ENCODE measurements at places on chromosomes 7 and 10.

GRCh38 chr10:93146336-93146735, 72.6 kb downstream of the CYP26A1 start:
- DNase-seq: no peak

DNA sequence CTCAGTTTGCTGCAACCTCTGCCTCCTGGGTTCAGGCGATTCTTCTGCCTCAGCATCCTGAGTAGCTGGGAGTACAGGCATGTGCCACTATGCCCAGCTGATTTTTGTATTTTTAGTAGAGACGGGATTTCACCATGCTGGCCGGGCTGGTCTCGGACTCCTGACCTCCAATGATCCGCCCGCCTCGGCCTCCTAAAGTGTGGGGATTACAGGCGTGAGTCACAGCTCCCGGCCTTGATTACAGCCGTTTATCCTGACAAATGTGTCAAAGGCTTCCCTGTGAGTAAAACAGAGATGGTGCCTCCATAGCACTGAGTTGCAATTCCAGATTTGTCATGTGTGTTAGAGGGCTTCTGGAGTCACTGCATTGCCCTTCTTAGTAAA, 273.7 kb downstream of the CCDC3 start:
- no peak for DNase-seq

GRCh38 chr7:140260352-140261104, 83.7 kb upstream of the KDM7A start:
- no peak for DNase-seq

DNA sequence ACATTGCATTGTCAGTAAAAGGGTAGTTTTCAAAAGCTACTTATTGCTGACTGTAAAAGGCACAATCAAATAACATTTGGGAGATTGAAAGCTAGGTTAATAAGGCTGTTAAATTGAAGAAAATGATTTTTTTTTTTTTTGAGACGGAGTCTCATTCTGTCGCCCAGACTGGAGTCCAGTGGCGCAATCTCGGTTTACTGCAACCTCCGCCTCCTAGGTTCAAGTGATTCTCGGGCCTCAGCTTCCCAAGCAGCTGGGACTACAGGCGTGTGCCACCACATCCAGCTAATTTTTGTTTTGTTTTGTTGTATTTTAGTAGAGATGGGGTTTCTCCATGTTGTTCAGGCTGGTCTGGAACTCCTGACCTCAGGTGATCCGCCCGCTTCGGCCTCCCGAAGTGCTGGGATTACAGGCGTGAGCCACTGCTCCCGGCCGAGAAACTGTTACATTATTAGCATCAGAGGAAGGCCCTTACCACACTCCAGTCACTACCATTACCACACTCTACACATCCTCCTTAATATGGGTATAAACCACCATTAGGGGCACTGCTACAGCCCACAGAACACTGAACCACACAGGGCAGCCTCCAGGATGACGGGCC, 1.0 kb downstream of the CYP51A1 start:
- DNase-seq: no peak

- DNase-seq: no peak
Measured at GRCh38 chr7:31729195-31729804, 42.3 kb downstream of the PPP1R17 start.

DNA sequence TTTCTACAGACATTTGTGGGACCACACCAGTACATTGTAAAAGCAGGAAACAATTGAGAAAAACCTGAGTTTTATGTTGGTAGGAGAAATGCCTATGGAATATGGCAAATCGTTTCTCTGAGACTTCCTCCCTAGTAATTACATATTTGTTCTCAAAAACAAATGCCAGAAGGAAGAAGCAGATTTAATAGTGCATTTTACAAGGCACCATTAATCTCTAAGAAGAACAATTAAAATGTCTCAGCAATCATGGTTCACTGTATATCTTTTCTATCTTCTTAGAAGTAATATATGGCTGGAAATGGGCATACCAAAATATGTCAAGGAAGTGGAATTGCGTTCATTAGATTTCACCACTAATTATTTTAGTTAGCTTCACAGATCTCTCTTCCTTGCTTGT, 13.3 kb downstream of the CAV1 start:
- DNase-seq: no peak

GRCh38 chr7:665736-666453, 60.6 kb upstream of the DNAAF5 start:
- no peak for DNase-seq

DNA sequence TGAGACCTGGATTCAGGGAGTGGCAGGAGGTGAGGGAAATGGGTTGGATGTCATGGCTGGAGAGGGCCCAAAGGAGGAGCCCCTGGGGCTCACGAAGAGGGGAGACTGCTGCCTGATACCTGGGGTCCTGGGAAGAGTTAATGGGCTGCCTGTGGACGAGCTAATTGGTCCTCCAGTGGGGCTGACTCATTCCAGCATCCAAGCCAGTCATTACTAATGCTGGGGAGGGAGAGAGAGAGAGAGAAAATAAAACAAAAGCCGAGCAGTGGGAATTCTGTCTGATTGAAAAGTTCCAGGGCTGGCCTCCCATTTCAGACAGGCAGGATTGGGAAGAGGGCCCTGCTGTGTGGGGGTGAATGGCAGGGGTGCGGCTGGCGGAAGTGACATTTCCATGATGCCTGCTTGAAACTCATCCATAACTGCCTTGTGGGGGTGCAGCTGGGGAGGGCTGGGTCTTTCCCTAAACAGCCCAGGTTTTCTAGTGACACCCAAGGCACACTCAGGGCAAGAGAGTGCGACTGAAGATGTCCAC, 297.8 kb downstream of the RPS24 start:
- DNase-seq: no peak

GRCh38 chr7:41640487-41640886, 62.4 kb downstream of the INHBA start:
- no peak for DNase-seq

DNA sequence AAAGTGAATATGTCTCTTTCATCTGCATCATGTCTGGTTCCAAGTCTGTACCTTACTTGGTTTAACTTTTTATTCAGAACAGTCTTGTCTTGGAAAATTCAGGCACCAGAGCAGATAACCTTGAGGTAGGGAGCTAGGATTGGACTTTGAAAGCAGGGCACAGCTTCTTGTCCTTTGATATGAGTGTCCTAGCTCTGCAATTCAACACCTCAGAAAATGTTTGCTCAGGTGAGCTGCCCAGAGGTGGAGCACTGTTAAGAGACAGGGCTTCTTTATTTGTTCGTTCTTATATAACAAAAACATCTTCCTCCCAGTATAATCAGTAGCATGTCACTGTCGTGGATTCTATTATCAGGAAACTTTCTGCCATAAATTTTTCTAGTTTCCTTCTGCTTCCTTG, 118.3 kb downstream of the LRRC4 start:
- DNase-seq: no peak

DNA sequence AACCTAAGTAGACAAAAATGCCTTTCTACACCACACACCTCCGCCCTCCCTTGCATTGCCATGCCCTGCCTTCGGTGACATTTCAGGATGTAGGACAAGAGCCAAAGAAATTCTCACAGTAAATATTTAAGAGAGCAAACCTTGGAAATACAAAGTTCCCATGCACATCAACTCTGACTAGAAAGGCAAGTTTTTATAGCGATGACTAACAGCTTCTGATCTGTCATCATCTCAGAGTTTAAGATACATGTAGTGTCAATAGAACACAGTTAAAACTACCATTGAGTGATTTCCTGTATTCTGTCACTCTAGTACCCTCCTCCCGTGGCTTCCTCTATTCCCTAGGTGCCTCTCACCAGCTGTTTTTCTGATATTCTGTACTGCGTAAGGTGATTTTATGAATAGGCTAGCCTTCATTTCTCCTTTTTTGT, 20.7 kb downstream of the SLC16A9 start:
- DNase-seq: no peak

GRCh38 chr10:8336629-8337331, 282.3 kb downstream of the GATA3 start:
- no peak for DNase-seq
